ENCODE measurements at places on chromosomes 2 and 18. TPM values are rescaled to one million over a fixed set of nuclear protein-coding genes. Genes with fewer than 3 reads are reported as not detected.

- DNase-seq = no peak
Observed at GRCh38 chr2:159065313-159065712, 96.9 kb downstream of the TANC1 start.

DNA sequence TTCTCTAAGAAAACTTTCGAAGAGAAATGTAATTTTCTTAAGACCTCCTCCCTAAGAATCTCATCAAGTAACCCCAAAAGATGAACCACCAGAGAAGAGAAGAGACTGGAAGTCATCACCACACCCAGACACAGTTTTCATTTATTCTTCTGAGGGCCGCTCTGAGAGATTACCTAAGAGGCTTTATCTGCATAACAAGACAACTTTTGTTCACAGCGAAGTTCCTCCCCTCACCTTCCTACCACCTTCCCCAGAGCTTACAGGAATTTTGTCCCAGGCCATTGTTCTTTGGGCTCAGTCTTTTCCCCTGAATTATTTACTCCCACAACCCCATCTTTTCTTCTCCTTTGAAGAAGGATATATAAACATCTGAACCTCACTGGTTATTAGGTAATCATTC, 92.8 kb downstream of the AKAIN1 start:
- DNase-seq = no peak

GRCh38 chr2:80255918-80256781, 48.4 kb downstream of the LRRTM1 start:
- DNase-seq = no peak

GRCh38 chr2:40105593-40105992, 326.5 kb upstream of the THUMPD2 start:
- DNase-seq = no peak

DNA sequence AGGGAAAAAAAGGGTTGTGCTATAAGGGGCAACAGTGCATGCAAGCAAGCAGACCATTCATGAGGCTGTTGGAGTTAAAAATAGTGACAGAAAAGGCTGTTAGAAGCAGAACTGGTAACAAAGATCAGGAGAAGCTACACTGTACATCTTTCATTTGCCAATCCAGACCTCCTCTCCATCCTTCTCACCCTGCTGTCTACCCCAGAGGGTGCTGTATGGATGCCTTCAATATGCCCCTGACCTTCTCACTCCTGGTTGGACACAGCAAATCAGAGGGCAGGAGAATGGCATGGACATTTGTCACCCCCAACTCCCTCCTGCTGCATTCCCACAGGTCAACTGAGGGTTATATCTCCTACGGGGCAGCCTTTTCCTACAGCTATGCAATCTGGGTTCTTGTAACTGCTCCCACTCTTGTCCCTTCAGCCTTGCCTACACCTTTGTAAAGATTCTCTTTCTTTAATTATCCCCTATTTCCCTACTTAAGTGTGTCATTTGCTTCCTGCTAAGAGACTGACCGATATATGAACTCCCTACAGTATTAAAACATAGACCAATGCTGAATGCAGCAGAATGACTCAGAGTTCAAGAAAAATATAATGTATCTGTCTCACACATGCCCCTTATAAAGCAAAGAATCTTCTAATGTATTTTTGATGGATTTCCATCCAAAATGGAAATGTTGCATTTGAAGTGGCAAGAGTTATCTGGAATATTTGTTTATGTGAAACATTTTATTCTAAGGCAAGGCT, 169.2 kb upstream of the NCKAP5 start:
- no peak for DNase-seq

- no peak for DNase-seq
Observed at GRCh38 chr2:51247252-51247805, 215.4 kb upstream of the NRXN1 start.

DNA sequence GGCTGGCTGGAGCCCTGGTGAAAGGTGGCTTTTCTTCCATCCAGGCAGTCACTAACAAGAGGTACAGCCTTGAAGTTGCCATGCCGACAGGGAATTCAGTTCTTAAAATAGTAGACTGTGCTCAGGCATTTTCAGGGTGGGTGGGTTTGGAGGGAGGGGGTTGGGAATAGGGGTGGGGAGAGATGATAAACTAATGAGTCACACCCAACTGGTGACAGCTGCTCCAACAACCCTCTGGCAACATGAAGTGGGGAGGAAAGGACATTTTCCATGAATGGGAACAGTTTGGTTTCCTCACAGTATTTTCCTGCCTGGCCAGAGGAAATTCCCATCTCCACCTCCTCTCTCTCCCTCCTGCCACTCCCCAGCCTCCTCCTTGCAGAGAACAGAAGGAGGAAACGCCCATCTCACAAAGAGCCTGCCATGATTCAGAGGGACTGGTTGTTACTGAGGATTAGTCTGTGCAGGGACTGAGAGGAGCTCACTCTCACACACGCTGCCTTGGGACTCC, 113.0 kb upstream of the SLC1A4 start:
- DNase-seq = no peak

DNA sequence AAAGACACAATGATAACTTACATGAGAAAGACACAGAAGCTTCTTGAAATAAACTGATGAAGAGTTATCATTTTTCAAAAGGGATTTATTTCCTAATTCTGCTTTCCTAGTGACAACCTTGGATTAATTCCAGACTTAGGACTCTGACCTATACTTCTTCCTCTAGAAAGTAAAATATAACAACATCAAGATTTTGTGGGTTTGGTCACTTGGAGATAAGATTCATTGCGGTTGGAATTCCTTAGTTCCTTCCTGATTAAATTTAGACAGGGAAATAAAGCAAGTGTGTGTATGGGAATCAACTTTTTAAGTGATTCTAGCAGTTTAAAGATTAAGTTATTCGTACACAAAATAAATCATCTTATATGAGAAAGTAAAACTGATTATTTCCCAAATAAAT, 208.4 kb upstream of the CCDC150 start:
- DNase-seq = no peak

GRCh38 chr18:25100418-25100817, 251.5 kb downstream of the ZNF521 start:
- DNase-seq = no peak

DNA sequence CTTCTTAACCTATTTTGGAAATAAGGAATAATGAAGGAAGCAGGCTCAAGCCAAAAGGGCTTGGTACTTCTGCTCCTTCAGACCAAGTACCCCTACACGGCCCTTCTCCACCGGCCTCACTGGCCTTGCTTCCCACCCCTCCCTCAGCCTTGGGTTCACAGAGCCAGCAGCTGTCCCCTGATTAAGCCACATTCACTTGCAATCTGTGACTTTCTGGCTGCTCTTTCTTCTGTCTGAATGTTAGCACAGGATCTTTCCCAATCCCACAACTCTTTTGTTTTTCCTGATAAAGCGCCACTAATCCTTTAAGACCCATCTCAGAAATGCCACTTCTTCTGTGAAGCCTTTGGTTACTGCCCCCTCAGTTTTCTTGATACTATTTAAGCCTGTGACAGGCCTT, 52.4 kb downstream of the REEP1 start:
- no peak for DNase-seq

- DNase-seq = no peak
Observed at GRCh38 chr2:186950694-186951093, 101.7 kb upstream of the ZSWIM2 start.

DNA sequence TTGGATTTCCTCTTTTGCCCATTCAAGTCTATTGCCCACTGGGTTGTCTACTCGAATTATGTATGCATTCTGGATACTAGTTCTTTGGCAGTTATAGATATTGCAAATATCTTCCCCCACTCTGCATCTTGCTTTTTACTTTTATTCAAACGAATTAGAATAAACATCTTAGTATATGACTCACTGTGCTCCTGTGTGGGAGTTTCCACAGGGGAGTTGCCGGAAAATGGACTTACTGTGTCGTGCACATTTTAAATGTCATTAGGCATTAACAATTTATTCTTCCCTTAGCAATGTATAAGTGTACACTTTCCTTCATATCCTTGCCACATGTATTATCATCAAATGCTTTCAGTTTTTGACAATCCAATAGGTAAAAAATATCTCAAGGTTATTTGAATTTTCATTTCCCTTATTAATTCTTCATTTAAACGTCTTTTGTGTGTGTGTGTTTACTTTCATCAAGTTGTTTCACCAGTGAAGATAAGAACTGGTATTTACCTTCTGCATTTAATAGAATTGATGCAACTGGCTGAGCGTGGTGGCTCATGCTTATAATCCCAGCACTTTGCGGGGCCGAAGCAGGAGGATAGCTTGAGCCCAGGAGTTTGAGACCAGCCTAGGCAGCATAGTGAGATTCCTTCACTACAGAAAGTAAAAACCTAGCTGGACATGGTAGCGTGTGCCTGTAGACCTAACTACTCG, 4.6 kb upstream of the UGT1A5 start:
- DNase-seq = no peak

- no peak for DNase-seq
Observed at GRCh38 chr18:44517136-44517535, 163.6 kb upstream of the SETBP1 start.

GRCh38 chr2:173966274-173967098, 1.3 kb upstream of the SP3 start:
- no peak for DNase-seq

GRCh38 chr2:47196499-47196898, 41.4 kb upstream of the STPG4 start:
- DNase-seq = no peak

DNA sequence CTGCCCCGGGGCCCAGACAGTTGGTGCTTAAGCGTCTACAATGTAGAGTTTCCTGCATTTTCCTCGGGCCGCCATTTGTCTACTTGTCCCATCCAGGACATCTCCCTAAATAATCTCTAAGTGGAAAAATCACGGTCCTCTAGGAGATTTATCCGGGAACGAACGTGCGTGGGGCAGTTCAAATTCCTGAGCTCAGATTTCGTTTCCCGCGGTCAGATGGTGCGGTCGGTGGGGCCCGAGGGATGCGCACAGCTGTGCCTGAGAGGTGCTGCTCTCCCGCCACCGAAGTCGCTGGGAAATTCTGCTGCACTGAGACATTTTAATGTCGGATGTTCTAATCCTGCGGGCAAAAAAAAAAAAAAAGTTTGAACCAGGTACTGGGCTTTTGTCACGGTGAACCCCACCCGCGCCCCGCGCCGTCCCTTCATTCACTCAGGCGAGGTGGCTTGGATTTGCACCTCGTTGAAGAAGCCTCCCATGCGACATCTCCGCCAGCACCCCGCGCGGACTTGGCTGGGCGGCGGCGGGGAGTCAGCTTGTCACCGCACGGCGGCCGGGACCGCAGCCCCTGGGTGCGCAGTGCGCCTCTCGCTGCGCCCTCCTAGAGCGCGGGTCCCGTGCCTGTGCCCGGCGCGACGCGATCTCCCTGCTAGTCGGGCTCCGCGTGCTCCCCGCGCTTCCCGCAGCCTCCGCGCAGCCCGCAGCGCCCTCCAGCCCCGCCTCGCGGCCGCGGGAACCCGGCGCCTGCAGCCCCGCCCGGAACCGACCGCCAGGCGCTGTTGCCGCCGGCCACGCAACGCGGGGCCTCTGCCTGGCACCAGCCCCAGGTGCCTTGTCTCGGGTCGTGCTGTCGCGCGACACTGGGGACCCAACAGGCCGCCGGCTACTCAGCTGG, 191.9 kb upstream of the TCF4 start:
- DNase-seq = no peak

GRCh38 chr2:152395572-152395971, 60.6 kb downstream of the FMNL2 start:
- DNase-seq = no peak

DNA sequence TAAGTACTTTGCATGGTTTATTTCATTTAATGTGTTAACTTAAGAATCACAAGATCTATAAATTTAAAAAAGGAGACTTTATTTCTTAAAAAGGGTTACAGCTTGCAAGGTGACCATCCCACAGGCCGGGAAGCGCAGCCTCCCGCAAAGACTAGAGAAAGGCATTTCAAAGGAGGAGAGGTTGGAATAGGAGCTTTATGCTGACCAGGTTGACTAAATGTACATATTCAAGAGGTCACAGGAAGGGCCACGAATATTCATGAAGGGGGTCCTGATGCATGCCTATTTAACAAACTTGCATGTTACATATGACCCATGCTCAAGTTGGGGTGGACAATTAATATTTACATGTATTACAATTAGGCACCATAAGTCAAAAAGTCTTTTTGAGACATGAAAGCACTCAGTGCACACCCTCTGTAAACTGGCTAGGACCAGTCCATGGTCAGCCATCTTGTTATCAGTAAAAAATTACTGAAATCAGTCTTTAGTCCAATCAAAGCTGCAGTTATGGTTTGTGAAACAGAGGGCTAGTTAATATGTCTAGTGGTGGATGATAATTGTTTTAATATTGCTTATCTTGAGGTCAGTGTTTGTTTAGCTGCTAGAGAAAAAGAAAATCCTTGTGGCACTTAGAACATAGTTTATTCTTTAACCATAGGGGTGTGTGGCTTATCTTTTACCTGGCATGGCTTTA, 169.3 kb downstream of the KCNE4 start:
- DNase-seq = no peak

DNA sequence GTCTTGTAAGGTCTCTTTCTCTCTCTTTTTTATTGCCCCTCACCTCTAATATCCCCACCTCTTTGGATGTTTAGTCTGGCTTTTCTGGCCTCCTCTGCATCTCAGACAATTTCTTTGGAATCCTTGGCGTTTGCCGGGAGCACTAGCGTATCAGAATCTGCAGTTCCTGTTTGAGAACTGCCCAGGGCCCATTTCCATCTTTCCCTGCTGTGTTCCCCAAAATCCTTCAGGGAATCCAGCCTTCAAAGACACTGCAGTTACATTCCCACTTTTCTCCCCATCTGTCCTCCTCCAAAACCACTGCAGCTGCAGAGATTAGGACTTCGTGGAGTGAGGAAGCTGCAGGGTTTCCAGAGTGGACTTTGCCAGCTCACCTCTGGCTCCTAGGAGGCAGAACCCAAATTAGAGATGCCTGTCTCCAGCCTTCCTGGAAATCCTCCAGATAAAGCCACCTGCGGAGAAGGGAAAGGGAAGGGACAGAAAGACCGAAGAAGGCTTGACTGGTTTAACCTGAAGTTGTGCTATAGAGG, 2.7 kb downstream of the VSNL1 start:
- no peak for DNase-seq

DNA sequence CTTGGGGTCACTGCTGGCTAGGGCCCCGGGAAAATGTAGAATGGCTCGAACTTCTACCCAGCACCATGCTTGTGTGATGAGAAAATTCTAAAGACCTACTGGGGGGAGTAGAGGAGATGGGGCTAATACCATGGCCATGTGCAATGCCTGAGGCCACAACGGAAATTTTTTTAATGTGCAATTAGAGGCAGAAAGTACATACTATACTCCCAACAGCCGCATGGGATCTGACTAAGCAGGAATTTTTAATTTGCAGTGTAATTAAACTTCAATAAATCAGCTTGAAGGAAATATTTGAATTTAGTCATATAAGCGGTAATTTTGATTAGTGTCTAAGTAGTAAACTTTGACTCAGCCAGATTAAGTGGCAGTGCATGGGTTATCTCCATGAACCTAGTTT, 53.2 kb upstream of the CNGA3 start:
- no peak for DNase-seq

- no peak for DNase-seq
Observed at GRCh38 chr2:217938036-217938435, 64.8 kb downstream of the TNS1 start.

- no peak for DNase-seq
Observed at GRCh38 chr18:34723143-34723542, 13.0 kb downstream of the DTNA start.

- DNase-seq = no peak
Observed at GRCh38 chr2:42905341-42906110, 113.1 kb upstream of the HAAO start.

Gene HOXD13
- not detected for polyA plus RNA-seq

Gene REG3A
- not detected for polyA plus RNA-seq

Gene PRPF40A
- 87.1 TPM for polyA plus RNA-seq

Gene VWA3B
- not detected for polyA plus RNA-seq

Gene SLC38A11
- 0.52 TPM for polyA plus RNA-seq

Gene IL37
- polyA plus RNA-seq = not detected

Gene FAM124B
- not detected for polyA plus RNA-seq

Gene FER1L5
- 0.20 TPM for polyA plus RNA-seq

Gene HOXD11
- polyA plus RNA-seq = not detected

Gene EEF1B2
- 1,211 TPM for polyA plus RNA-seq

Gene ANO7
- 0.40 TPM for polyA plus RNA-seq

Gene ALK
- polyA plus RNA-seq = not detected
